ENCODE measurements at places on chromosomes 2 and 18. TPM values are rescaled to one million over a fixed set of nuclear protein-coding genes. Genes with fewer than 3 reads are reported as not detected.

IL36A gene
- not detected for total RNA-seq

FNDC4 gene
- not detected for total RNA-seq

RAB31 gene
- 0.92 TPM for total RNA-seq

DSG4 gene
- total RNA-seq: not detected

DNA sequence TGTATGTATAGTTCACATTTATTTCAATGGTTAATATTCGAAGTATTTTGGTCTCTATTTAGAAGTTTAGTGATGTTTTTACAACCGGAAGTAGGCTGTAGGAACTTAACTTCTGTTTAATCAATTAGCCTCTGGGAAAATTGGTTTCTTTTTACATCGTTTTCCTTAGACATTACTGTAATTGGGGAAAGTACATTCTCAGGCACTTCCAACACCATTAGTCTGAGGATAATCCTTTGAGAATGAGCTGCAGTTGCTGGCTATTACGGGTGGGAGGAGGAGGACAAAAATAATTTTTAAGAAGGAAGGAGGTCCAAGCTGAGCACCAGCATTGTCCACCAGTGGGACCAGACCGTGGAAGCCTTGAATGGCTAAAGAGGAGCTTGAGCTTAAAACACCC lies 70.4 kb upstream of the ST3GAL5 start:
- peaks cover 8% of the 10 kb centered on the region for H3K36me3 ChIP-seq
- no peaks in the 10 kb centered on the region for H3K27me3 ChIP-seq
- H3K4me3 ChIP-seq: no peak overlapping the region
- no peak for DNase-seq
- peaks cover 14% of the 10 kb centered on the region for H3K4me1 ChIP-seq
